ENCODE measurements at places on chromosomes 4 and X.

DNA sequence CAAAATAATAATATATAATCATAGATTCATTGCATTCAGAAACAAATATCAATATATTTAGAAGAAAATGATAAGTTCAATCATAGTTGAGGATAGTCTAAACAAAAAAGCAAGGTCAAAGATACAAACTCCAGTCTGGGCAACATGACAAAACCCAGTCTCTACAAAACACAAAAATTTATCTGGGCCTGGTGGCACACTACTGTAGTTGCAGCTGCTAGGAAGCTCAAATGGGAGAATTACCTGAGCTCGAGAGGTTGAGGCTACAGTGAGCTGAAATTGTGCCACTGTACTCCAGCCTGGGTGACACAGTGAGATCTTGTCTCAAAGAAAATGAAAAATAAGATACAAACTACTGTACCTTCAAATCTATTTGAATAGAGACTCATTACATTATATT lies 52.7 kb upstream of the ANXA10 start:
- DNase-seq: no peak

GRCh38 chr4:107939307-107939706 lies 8.0 kb downstream of the CYP2U1 start:
- DNase-seq: no peak

GRCh38 chrX:11097933-11098332 lies 13.2 kb upstream of the HCCS start:
- no peak for DNase-seq

GRCh38 chrX:123215397-123216089 lies 31.5 kb downstream of the GRIA3 start:
- no peak for DNase-seq

GRCh38 chr4:142373610-142374009 lies 472.5 kb downstream of the INPP4B start:
- DNase-seq: peak; percentile 66

DNA sequence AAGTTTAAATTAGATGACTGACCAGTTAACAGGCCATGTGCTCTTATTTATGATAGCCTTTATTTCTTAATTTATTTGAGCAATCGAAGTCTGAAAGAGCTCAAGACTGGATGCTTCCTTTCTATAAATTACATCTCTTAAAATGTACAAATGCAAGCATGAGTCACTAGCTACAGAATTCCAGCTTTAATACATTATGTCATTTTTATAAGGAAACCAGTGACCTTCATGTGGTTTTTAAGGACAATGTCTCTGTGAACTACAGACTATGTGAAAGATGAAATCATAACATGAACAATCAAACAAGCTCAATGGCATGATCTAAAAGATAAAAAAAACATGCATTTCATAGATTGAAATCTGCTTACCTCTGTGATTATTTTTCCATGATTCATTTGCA lies 15.4 kb downstream of the HTR2C start:
- DNase-seq: no peak

DNA sequence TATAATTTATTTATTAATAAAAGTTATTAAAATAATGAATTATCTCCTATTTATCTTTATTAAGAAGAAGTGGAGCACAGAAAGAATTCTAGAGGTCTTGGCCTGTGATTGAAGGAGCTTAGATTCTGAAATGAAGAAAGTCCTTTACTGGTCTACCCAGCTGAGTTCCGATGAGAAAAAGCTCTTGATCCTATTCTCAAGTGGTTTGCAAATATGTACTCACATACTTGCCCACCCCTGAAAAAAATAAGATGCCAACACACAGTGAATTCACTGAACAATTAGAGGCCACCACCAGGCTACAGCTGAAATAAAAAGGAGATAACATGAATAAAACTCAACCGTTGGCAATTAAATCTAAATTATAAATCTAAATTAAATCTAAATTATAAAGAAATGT lies 253.4 kb downstream of the MAPK10 start:
- no peak for DNase-seq

DNA sequence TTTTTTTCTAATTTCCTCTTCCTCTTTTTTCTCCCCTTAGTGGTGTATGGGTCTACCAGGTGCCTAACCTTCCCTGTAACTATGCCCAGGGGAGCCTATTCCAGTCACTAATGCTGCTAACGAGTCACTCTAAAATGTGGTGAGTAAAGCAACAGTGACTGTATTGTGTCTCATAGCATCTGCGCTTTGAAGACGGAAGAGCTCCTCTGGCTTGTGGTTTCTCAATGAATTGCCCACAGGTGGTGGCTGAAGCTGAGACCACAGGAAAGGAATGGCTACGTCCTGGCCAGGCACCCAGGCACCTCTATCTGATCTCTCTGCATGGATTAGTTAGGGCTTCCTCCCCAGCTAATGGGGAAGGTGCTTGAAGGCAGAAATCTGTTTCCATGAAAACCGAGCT lies 763.5 kb upstream of the FRG1 start:
- DNase-seq: no peak

GRCh38 chrX:80550722-80551121 lies 130.5 kb downstream of the TENT5D start:
- no peak for DNase-seq

- no peak for DNase-seq
Measured at GRCh38 chr4:75714011-75714410, 10.4 kb upstream of the USO1 start.

DNA sequence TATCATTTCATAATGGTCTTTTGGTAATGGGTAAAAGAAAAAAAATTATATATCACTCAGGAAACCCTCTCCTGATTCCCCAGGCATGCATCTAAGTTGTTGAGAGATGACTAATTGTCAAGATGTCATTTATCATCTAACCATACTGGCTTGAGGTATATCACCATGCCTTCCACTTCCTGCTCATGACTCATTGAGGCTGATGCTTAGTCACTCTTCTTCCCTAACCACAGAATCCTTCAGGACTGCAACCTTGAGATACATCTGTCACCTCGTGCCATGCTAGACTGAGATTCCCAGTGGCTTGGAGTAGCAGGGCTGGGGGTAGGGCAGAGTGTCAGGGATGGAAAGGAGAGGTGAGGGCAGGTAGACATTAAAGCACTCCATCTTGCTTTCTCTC lies 782.5 kb upstream of the INTU start:
- peak; percentile 94 for DNase-seq

DNA sequence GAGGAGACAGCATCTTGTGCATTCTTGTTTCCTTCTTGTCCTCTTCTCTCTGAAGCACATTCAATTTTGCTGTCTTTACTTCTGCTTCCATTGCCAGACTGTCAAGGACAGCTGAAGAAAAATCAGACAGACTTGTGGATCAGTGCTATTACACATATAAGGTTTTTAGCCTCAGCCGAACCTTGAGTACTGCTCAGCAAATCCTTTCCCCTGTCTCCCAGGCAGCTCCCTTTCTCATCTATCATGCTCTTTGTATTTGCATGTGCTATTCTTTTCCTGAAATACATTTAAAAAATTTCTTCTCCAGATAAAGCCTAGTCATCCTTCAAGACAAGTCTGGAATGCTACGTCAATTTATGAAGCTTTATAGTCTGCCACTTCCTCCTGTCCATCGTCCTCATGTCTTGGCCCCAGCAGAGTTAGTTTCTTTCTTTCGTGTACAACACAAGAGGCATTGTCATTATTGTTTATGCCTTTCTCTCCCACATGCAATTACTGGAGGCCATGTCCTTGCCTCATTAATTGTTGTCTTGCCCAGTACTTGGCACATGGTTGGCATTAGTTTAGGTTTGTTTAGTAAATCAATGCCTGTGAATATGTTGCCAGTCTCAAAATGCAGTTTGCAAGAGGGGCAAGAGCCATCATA lies 45.1 kb downstream of the ADGRL3 start:
- no peak for DNase-seq

- DNase-seq: no peak
Measured at GRCh38 chrX:110938977-110939732, 143.5 kb upstream of the CHRDL1 start.

DNA sequence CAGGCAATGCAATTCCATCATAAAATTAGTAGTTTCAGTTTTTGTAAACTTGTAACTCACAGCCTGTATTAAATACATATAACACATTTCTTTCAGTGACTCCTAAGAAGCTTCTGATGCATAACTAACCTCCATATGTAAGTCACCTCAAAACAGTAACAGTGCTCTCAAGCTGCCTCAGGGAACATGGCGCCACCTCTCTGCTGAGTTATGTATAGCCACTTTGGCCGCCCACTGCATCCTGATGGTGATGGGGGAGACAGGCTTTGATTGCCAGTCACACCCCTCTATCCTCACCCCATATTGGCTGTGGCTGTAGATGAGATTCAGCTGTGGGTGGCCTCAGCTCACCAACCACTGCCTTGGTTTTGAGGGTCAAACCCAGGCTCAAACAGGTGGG lies 54.3 kb downstream of the LRBA start:
- DNase-seq: peak; percentile 9

- no peak for DNase-seq
Measured at GRCh38 chr4:151485541-151486131, 76.7 kb downstream of the FHIP1A start.

DNA sequence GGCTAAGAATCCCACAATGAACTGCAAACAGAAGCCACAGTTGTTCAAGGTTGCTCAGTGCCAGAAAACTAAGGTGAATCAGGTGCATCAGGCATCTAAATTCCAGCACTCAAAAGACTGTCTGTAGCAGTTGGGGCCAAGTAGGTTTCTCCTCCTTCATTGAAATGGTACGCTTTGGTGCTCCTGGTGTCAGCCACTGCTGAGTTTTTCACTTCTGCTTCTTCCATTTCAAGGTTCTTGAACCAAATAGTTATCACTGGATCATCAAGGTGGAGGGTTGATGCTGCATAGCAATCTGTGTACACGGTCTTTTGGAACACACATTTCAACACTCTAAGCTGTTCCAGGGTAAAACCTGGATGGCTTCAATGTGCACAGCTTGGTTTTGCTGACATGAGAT lies 74.4 kb downstream of the TMA16 start:
- DNase-seq: no peak

GRCh38 chrX:136765821-136766356 lies 14.8 kb downstream of the ARHGEF6 start:
- peak; percentile 29 for DNase-seq

- DNase-seq: no peak
Measured at GRCh38 chr4:184821242-184821641, 4.5 kb downstream of the ACSL1 start.

DNA sequence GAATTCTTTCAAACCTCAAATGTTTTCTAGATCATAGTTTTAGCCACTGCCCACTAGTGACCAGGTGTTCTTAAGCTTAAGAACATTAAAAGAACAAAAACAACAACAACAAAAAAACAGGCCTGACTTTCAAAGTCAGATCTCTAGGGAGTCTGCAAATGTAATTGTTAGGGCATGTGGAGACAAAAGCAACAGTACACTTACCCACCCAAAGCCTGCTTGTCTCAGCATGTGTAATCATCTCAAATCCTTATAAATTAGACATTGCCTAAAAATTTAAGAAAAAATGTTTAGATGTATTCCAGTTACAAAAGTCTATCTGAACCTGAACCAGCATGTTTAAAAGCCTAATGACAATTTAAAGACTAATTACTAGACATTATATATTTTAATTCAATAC lies 79.9 kb downstream of the SLC7A11 start:
- DNase-seq: no peak

DNA sequence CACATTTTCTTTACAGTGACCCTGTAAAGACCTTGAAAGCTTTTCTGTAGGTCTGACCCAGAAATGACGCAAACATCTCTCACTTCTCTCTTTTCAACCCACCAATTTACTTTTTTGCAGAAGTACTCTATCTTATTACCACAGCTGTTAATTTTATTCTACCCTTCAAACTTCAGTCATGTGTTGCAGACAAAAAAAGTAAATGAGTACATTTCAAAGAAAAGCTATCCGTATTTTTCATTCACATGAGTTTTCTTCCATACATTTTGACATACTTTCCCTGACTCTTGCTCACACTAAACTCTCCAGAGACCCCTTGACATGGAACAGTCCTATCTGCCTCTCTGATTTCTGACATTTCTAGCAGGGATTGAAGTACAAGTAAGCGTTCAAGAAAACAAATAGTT lies 51.7 kb downstream of the SLC7A11 start:
- no peak for DNase-seq

- DNase-seq: no peak
Measured at GRCh38 chrX:69101683-69102251, 63.5 kb downstream of the PJA1 start.

- DNase-seq: peak; percentile 63
Measured at GRCh38 chrX:132648895-132649294, 160.1 kb upstream of the MBNL3 start.

DNA sequence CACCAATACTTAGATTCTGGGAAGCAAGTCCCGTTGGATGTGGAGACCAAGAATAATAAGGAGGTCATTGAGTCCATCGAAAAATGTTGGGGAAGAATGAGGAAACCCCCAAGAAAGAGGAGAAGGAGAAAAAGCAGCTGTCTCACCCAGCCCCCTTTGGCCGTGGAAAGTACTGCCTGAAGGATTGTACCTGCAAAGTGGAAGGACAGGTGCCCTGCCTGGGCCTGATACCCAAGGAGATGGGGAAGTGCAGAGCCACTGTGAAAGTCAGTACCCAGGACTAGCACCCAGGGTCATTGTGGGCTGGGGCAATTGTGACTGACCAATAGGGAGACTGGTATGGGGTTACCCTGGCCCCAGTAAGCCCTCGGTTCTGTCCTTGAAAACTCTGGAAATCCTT lies 13.8 kb upstream of the CFAP299 start:
- DNase-seq: no peak

DNA sequence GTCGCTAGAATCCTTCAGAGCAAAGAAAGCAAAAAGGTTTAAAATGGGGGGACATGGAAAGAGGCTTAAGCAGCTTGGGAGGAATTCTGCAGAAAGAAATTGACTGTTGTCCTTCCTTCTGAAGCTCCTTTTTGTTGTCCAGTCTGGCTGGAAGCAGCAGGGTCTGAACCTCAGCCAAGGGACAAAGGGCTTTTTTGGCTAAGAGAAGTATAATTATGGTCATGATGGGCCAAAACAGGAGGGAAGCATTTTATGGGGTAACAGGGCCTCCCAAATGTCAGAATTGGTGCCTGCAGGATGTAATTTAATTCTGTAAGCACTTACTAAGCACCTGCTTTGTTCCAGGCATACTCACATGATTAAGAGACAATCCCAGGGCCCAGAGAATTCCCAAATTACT lies 74.2 kb upstream of the CPEB2 start:
- DNase-seq: no peak

DNA sequence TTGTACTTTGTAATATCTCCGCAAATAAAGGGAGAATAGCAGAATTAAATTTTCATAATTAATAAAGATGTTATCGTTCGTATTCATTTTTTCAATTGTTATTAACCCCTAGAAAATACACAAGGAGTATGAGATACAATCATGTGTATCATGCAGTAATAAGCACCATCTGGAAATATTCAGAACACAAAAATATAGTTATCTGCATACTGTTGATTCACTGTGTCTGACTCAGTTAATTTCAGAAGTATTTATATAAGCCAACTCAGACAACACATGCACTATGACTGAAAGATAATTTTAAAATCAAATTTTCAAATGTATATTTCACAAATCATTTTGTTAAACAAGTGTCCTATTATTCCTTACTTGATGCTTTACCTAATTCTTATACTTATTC lies 1954.8 kb downstream of the ARAP2 start:
- no peak for DNase-seq

- DNase-seq: no peak
Measured at GRCh38 chr4:38774181-38774955, 8.4 kb downstream of the TLR10 start.
